ENCODE measurements at places on chromosomes 5 and 9.

DNA sequence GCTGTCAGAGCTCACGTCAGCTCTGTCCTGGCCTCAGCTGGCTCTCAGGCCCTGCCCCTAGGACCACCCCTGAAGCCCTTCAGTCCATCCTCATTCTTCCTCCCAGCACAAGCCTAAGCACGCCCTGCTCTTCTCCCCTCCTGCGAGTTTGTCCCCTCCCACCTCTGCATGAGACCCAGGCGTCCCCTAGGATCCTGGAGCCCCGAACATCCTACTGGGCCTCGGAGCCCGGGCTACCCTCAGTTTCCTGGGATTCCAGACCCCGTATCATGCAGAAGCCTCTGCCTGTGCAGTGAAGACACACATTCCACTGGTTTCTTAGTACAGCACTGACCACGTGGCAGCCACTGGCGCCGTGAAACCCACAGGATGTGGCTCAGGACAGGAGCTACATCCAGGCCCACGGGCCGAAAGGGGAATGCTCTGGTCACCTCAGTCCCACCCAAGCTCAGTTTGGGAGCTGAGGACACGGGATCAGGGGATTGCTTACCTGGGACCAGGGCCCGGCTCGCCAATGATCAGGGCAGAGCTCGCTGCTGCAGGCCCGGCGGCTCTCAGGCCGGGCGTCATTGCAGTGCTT, 64.2 kb downstream of the ZNF354C start:
- no peak for DNase-seq

DNA sequence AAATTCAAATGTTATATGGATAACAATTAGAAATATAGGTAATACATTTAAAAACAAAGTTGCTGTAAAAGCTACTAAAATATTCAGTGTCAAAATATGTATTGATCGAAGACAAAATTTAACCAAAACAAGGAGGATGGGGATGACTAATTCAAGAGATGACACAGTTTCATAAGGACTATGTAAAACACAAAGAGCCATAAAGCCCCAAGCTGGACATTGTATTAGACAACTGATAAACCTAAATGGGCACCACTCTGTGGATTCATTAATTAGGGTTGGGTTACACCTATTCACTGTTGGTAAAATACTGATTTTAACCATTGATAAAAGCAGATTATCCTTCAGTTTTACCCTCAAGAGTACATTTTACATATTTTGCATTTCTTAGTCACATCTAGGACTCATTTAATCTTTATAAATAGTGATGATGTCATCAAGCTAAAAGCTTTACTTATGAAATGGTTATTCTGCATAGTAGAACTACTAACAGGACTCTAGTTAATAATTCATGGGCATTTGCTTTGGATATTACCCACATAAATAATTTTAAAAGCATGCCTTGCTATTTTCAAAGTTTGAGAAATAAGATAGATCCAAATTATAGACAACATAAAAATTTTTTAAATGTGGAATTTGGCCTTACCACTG, 13.7 kb downstream of the TUT7 start:
- no peak for DNase-seq

DNA sequence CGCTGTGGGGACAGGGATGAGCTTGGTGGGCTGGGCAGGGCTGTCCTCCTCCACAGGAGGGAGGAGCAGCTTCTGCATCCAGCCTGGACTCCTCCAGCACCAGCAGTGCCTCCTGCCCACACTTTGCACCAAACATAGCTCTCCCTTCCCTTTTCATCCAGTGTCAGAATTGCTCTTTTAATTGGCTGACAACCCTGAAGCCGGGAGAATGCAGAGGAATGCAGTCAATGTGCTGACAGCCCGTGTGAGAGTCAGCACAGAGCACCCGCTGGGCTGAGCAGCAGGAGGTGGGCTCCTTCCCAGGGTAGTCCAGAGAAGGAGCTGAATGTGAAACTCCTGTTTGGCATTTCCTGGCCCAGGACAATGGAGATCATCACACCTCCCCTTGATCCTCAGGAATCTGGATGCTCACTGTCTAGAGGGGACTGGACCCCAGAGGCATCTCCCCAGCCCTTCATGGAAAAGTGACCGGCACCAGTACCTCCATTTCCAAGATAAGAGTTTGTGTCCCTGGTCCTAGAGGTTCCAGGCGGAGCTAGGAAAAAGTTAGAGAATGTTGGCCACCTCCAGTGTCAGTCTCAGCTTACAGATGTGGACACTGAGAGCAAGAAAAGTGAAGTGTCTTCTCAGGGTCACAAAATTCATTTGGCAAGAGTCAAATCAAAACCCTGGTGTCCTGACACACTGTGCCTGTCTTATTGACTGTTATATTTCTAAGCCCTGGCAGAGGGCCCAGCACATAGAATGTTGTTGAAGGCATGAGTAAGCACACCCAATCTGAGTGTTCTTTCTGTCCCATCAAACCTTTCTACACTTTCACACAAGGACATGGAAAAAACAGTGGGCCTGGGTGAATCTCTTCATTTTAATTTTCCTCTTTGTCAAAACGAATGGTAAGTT, 202.1 kb downstream of the SNX18 start:
- no peak for DNase-seq

- no peak for DNase-seq
These were observed 111.1 kb upstream of the KLF9 start for GRCh38 chr9:70525519-70525918.

GRCh38 chr9:3502560-3503398, 23.0 kb downstream of the RFX3 start:
- no peak for DNase-seq

DNA sequence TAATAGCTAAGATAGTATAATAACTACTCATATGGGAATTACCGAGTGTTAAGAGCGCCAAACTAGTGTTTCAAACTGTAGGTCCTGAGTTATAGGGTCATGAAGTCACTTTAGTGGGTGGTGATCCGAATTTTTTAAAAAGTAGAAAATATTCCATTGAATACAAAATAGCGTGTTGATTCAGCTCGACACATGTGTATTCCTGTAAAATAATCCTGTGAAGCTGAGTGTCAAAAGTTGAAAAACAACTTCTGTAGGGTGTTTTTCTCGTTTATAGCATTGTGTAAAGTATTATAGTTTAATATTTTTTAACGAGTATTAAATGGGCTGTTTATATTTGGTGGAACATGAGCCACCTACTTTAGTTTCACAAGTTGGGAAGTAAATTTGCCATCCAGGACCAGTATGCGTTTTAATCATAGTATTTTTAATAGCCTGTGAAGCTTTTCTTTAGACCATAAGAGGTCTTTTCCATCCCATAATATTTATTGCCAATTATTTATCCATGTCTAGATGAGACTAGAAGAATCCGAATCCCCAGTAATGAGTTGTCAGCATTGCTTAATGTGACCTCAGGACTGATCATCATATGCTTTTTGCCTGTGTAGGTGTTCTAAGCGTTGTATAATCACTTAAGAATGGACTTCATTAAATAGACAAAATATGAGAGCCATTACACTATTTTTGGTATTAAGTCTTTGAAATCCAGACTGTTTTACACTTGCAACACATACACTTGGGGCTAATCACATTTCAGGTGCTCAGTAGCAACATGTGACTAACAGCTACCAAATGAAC, 84.1 kb downstream of the PTPDC1 start:
- DNase-seq: no peak

- DNase-seq: no peak
These were observed 114.8 kb downstream of the HSD17B3 start for GRCh38 chr9:96187151-96187555.

- DNase-seq: no peak
These were observed 27.7 kb downstream of the KCTD16 start for GRCh38 chr5:144198386-144198785.

- no peak for DNase-seq
These were observed 53.3 kb upstream of the FAM169A start for GRCh38 chr5:74919487-74919886.

GRCh38 chr5:150765799-150766169, 7.0 kb upstream of the DCTN4 start:
- no peak for DNase-seq

GRCh38 chr5:90703932-90704331, 145.3 kb downstream of the ADGRV1 start:
- no peak for DNase-seq

DNA sequence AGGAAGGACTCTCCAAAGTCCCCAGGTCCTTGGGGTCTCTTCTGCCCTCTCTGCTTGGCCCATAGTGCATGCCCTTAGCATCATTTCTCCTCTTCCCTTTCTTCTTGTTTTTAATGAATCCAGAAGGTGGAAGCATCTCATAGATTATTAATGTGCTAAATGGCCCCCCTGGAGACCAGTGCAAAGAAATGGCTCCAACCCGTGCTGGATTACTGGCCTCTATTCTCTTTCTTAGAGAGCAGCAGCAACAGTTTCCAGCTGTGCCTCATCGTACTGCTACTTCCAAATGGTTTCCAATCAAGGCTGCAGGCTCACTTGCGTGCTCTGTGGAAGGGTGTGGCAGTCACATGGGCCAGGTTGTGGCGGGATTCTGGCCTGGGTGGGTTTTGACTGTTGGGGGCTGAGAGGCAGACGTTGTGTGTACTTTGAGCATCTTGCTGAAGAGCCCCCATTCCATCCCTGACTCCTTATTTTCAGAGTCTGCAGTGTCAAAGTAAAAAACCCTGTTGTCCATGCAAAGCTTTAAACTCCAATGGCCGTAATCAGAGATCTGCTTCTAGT, 139.7 kb downstream of the GABBR2 start:
- DNase-seq: no peak

GRCh38 chr5:36719282-36719681, 112.9 kb downstream of the SLC1A3 start:
- no peak for DNase-seq

DNA sequence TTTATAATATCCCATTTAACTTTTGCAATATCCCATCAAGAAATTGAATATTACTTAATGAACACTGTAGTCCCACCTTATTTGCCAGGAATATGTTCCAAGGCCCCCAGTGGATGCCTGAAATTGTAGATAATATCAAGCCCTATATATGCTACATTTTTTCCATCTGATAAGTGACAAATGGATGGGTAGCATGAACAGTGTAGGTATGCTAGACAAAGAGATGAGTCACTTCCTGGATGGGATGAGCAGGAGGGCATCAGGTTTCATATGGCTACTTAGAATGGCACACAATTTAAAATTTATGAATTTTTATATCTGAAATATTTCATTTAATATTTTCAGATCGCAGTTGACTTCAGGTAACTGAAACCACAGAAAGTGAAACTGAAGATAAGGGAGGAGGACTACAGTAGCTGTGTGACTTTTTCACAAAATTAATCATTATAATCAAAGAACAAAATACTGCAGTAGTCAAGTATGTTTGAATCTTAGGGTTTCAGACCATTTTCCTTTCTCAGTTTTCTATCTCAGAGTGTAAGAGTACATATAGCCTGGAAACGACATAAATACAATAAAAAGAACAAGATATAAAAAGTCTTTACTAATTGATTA, 636.4 kb upstream of the ARRDC3 start:
- DNase-seq: no peak

- no peak for DNase-seq
These were observed 40.9 kb upstream of the POC5 start for GRCh38 chr5:75758116-75758515.

DNA sequence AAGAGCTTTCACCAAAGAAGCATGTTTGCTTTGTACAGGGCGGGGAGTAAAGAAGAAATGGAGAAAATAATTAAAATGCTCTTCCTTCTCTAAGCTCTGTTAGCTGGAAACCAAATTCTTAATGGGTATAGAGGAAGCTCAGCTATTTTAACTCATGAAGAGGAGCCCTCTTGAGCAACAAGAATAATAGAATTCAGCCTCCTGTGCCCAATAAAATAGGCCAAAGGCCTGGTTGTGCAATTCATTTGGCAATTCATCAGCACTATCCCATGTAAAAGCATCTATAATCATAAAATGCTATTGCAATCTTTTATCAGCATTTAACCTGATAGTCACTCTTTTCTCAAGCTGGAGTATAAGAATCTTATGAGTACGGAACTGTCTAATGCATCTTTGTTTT, 133.6 kb upstream of the CDH6 start:
- no peak for DNase-seq

Data from HS-27A (cell line).